AG10803 (cell line): ENCODE measurements at places on chromosomes 2 and 18.

- DNase-seq: peak; percentile 98
These were observed 1.1 kb upstream of the SEH1L start for GRCh38 chr18:12946549-12947284.

GRCh38 chr2:30414961-30415360 lies 32.1 kb upstream of the LCLAT1 start:
- no peak for DNase-seq

DNA sequence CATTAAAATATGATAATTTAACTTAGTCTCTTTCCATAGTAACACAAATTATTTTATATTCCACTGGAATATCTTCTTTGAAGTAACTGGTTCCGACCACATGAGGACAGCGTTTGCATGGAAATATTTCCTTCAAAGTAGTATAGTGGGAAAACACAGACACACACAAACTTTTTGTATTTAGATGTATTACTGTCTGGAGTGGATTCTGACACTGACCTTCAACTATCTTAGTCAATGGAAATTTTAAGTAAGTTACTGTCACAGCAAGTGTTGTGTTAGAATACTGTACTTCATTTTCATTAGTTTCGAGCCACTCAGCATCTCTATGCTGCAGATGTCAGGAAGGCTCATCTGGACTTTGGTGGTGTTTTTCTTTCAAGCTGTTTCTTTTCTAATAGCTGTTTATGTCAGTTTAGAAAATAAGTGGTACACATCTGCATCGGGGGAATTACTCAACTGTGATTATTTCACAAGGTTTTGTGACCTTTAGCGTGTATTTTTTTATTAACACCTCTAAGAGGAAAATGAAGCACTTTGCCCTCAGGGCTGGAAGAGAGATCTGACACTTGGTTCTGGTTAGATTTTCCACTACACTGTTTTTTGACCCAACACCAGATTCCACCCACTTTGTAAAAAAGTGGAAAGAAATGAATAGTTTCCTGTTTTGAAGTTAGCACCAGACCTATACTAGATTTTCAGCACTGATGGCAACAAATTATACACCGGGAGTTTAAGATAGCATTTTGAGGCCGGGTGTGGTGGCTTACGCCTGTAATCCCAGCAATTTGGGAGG lies 18.9 kb upstream of the THOC1 start:
- peak; percentile 53 for DNase-seq

GRCh38 chr2:112075490-112076260 lies 20.6 kb downstream of the TMEM87B start:
- no peak for DNase-seq

GRCh38 chr2:46863882-46864281 lies 51.7 kb downstream of the MCFD2 start:
- DNase-seq: peak; percentile 78

DNA sequence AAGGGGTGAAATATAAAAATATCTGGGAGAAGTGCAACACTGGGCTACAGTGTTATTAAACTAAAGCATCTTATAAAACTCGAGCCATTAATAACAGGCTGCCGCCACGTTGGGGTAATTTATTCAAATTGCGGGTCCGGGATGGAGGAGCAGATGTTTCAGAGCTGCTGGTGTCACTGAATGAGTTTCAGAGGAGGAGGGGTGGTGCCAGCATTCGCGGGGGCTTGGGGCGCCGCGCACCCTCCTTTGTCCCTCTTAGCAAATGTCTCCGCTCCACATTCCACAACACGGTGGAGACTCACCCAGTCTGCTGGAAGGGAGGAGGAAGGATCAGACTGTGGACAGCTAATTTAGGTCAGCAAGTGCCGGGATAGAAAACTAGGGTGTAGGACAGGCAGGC lies 260.5 kb downstream of the CELF4 start:
- no peak for DNase-seq

- DNase-seq: no peak
These were observed 111.0 kb downstream of the CERS6 start for GRCh38 chr2:168566974-168567665.

GRCh38 chr2:98730053-98730706 lies 752 bp downstream of the MGAT4A start:
- no peak for DNase-seq

DNA sequence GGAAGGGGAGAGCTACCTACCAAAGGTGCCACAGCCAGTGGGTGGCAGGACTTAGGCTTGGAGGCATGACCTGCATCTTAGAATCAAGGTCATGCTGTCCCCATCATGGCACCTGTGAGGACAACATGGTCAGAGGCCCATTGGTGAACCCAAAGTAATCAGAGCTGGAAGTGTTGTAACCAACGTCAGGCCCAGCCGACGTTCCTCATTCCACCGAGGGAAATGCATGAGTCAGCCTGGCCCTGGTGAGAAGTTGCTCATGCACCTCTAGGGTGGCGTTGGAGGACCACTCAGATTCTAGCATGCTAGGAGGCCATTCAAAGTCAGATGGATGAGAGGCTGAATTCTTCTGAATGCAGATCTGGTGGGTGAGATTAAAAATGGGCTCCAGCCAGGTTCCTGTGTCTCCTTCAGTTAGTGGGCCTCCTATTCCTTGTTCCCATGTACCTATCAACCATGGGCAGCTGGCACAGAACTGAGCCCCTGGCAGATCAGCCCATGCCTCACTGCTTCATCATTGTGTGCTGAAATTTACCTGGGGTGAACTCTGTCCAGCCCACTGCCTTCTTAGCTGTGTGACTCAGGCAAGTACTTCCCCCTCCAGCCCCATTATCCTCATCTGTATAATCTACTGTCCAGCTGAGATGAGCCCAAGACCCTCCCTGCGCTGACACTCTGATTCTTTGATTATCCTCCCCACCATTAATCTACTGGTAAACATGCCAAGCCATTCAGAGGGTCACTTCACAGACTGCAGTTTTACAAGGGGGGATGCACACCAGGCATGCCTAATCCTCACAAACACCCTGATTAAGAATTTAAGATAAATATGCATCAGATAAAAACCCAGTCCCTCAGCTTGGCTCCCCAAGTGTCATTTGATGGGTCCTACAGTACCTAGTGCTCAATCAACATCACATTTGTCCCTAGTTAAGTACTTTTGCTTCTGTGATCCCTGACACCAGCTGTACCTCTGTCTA lies 14.0 kb downstream of the SLC14A2 start:
- peak; percentile 40 for DNase-seq

- no peak for DNase-seq
These were observed 52.1 kb upstream of the CNGA3 start for GRCh38 chr2:98293931-98294687.

GRCh38 chr2:179449010-179449409 lies 184.4 kb upstream of the SESTD1 start:
- DNase-seq: no peak

- DNase-seq: peak; percentile 60
These were observed at the start of gene IL1A for GRCh38 chr2:112784199-112785189. IL1A (minus strand) TSS chr2:112784493; CDS start chr2:112783770, 723 bp downstream.

- DNase-seq: no peak
These were observed 365.7 kb upstream of the TNP1 start for GRCh38 chr2:217225596-217225995.

- DNase-seq: no peak
These were observed 12.9 kb upstream of the GAL3ST2 start for GRCh38 chr2:241763551-241764274.

DNA sequence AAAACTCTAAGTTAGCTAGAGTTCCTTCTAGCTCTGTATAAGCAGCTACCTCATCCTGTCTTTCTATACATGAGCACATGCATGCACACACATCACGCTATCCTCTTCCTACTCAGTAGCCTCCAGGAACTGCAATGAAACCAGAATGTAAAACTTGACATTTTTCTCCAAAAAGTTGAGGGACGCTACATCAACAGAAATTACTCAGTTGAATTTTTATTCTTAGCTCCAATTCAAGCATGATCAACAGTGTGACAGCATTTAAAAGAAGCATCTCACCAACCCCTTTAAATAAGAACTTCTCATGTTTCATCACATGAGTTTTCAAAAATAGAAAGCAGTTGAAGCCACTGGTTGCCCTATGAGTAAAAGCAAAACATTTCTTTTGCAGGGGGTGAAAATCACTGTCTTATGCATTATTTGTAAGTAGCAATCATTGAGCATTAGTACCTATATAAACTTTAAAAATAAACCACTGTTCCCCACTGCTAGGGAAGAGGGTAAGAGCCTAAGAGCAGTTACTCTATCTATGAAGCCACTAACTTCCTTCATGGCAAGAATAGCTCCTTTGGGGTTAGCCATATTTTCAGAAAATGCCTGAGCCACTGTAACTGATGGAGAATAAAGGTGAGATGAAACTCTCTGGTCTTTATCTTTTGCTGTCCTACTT lies 77.9 kb upstream of the ARL5A start:
- DNase-seq: no peak

- no peak for DNase-seq
These were observed 3.2 kb downstream of the STK17B start for GRCh38 chr2:196168181-196168580.

DNA sequence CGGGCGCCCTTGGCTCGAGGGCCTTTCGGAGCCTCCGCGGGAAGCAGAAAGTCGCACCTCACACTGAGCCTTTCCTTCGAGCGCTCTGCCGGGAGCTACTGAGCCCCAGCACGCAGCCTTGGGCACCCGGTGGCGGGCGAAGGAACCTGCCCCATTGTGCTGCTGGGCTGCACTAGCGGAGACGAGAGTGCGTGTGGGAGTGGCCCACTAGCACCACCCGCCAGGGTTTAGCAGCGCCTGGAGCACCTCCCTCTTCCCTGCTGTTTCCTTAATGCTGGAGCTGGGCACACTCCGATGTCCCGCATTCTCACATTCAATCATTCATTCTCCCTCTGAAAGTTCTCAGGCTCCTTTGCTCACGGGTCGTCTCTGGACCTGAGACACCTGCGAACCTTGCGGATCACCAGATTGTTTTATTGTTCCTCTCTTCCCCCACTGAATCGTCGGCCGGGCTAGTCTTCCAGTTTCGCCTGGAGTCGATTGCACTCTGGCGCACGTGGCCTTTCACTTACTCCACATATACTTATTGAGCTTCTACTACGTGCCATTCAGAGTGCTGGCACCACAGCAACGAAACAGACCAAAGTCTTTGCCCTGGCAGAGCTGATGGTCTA lies 8.5 kb upstream of the PAX3 start:
- DNase-seq: no peak

DNA sequence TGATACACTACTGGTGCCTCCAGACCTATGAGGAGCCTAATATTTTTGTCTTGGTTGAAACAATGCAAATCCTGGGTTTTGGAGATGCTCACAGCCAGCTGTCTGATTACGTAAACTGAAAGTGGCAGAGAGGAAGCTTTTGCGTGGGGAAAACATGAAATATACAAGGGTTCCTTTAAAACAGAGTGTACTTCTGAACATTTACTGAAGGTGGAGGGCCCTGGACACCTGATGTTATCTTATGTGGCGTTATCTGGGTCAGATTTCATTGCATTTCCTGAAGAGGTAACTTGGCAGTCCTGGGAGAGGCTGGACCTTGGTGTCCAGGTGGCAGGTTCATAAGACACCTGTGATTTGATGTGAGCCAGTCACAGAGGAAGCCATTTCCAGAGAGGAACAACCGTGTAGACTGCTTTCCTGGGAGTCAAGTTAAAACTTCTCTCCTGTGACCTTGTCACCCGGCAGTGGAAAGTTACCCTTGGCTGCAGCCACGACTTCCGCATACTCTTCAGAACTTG lies 105.0 kb downstream of the NEDD4L start:
- no peak for DNase-seq

DNA sequence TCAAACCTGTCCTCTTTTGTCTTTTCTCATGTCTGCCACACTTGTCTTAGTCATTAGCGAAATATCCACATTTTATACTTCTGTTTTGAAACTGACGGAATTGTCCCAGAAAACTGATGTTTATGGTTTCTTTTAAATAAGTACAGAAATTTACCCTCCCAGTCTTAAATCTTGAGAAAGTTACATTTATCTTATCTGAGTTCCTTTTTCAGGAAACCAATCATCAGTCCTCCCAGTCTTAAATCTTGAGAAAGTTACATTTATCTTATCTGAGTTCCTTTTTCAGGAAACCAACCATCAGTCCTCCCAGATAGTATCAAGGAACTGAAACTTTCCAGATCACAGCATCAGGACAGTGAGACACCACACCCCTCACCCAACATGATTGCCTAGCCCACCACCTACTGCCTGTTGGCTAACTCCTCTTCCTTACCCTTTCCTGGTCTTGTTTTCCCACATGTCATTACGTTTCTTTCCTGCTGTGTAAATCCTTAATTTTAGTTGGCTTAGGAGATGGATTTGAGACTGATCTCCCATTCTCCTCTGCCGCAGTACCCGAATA lies 247.7 kb downstream of the PTPRM start:
- DNase-seq: no peak

GRCh38 chr2:240232961-240233884 lies 92.8 kb upstream of the OTOS start:
- peak; percentile 73 for DNase-seq

- DNase-seq: no peak
These were observed 1142.0 kb upstream of the TMEFF2 start for GRCh38 chr2:193336781-193337180.

DNA sequence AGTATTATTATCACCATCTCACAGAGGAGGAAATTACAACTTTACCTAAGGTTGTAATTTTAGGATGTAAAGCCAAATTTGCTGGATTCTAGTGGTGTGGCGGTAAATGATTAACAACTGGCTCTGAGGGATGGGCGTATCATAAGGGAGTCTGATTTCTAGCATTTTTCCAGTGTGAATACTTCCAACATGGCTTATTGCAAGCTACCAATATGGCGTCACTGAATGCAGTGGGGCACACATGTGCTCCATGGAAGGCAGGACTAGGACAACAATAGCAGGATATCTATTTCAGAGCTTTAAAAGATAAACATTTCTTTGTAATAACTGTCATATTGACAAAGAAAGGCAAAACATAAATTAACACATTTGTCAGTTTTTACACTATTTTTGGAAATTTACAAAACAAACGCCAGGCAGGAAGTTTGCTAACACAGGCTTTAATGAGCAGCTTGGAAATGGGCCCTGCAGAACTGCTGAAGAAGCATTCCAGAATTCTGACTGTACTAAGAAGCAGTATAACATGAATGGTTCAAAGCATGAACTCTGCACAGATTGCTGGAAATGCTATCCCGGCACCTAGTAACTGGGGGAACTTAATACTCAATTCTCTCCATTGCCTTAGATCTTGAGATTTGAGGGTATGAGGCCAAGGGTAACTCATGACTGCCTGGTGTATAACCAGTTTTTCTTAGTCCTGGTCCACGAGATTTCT lies 439.3 kb upstream of the MAP2 start:
- DNase-seq: no peak

DNA sequence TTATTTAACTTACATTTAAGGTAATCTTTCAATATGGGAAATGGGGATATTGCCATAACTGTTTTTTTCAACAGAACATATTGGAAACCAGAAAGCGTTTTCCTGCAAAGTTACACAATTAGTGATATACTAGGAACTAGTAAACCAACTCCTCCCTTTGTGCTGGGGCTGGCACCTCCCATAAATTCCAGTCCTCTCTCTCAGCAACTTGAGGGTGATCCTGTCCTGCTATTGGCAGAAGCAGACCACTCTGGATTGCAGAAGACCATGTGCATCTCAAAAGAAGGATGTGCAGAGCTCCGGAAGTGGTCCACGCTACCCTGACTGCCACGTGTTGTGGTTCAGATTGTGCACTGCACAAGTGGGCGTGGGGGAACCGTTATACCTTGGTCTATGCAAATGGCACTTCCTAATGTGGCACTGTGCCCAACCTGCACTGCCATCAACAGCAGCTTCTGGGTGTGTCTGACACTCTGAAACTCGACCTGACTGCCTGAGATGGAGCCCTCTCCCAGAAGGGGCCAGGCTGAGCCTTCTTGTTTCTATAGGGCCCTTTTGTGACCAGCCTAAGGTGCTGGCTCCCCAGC lies 219.2 kb downstream of the ZNF516 start:
- DNase-seq: peak; percentile 17
